ENCODE measurements at places on chromosomes 12 and 14. TPM values are rescaled to one million over a fixed set of nuclear protein-coding genes. Genes with fewer than 3 reads are reported as not detected.

Gene CD163
- 1.4 TPM for total RNA-seq

GRCh38 chr12:93292213-93292612 is 85.5 kb upstream of the NUDT4 start:
- DNase-seq = no peak

DNA sequence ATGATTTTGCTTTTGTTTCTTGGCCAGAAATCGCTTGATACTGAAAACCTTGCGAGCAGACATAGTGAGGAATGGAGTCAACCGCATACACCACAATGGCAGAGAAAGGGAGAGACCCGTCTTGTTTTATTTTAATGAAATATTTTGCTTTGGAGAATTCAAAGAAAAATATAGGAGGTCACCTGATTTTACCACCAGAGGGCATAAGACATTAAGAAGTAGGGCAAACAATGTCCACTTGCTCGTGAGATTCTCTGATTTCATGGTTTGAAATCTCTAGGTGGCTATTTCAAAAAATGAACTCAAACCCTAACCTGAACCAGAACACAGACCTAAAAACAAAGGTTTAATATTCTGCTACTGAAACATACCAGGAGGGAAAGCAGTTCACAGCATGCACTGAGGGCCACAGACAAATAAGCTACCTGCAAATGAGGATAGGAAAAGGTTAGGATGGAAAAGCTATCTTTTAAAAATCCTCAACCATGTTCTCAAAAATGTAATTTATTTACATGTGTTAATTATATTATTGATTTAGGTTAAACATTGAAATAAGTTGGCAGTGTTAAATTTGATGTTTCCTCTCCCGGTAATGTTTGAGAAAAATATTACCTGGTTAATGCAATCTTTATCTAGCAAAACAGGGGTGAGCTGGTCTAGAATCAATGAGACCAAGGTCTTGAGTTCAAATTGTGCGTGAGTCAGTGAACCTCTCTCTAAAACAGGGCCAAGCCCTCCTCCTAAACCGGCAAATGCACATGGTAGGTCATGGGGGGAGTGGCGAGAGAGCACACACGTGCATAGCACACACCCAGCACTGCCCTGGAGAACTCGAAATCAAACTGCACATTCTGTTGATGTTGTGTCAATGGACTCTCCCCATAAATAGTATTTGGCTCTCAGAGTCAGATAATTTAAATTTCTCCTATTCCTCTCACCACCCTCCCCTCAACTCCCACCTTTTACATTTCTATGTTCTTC is 12.5 kb downstream of the IFNG-AS1 start:
- no peak for DNase-seq

Gene WDHD1
- 25.5 TPM for total RNA-seq

Gene TAS2R43
- total RNA-seq = not detected

Measured in Caco-2 (cell line).